ENCODE measurements at places on chromosomes 12 and 14.

GRCh38 chr12:65609359-65609771, 214.9 kb upstream of the HMGA2 start:
- no peak for DNase-seq

DNA sequence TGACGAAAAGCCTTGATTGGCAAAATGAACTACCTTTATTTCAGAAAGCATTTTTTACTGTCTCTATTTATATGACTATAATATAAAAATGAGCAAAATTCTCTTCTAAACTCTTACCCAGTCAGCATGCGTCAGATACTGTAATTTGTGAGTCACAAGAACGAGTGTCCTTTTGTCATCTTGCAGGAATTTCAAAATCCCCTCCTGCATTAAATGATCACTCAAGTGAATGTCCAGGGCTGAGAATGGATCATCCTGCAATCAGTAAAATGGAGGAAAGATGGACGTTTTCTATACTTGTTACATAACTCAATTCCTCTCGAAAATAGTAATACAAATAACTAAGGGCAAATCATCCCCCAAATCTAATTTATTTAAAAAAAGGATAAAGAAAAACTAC, 77.7 kb upstream of the KCNJ8 start:
- no peak for DNase-seq

DNA sequence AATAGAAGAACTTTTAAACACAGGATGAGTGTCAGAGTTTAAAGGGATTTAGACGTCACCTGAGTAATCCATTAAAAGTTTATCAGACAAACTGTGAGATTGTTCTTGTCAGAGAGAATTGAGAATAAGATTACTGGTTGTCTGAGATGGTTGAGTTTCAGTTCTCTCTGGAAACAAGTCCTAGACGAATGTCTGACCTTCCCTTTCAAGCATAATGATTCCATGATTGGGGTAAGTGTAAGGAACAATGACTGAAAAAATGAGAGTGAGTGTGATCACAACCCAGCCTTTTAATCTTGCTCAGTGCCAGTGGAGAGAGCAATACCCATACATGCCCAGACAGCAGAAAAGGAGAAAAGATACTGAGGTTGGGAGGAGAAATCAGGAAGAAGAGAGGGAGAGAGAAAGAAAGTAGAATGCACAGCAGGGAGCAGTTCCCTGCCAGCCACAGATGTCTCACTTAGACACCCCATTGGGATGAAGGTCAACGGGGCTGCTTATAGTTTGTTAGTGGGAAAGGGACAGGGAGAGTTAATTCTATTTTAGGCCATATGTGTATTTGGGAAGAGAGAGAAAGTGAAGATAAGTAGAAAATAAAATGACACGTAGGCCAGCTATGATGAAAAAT, 4.3 kb downstream of the GRIP1 start:
- DNase-seq, result no peak

DNA sequence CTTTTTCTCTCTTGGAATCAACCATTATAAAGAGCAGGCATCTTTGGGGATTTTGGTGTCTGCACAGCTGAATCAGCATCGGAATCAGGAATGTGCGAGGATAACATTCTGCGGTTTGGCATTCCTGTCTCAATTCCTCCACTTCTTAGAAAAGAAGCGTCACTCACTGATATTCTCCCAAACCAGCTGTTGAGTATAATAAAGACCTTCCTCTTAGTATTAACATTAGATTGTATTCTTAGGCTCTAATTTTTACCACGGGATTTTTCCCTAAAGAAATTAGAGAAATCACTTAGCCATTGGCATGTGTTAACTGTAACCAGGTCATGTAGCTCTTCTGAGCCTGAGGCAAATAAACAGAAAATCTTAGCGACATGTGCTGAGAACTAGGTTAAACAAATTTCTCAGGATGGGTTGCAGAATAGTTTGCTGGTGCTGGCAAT, 128.7 kb downstream of the TMX1 start:
- DNase-seq, result no peak

DNA sequence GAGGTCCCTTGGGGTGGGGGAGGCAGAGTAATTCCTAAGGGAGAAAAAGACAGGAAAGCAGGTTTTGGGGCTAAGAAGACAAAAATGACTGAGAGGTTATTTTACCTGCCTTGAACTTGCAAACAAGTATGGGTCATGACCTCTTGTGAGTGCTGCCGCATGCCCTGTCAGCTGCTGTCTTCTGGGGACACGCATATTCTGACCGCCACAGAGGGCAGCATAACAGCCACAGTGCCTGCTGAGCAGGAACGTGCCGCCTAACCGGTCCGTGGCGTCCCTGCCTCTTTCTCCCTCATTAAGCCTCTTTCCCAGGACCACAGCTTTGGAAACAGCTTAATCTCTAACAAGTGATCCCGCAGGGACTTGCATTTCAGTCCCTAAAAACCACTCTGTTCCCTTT, 51.3 kb upstream of the KCNA1 start:
- no peak for DNase-seq

DNA sequence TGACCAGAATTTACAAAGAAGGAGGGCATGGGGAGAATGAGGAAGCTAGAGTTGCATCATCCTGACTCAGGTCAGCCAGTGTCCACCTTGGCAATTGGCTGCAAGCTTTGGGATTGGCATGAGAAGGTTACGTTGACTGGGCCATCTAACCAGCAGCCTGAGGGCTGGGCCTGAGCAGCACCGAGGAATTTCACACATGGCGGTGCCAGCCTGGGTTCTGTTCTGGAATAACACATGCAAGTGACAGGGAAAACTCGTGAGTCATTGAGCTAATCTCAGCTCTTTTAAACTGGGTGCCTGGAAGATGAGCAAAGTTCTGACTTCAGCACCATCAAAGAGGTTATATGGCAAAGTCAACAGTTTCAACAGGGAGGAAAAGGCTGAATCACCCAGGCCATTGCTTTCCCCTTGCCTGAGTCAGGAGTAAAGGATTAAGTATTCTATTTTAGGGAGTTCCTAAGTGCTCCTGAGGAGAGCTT, 543.2 kb upstream of the TBX3 start:
- DNase-seq, result no peak

- DNase-seq, result no peak
Measured at GRCh38 chr12:105927564-105927963, 211.2 kb downstream of the NUAK1 start.

DNA sequence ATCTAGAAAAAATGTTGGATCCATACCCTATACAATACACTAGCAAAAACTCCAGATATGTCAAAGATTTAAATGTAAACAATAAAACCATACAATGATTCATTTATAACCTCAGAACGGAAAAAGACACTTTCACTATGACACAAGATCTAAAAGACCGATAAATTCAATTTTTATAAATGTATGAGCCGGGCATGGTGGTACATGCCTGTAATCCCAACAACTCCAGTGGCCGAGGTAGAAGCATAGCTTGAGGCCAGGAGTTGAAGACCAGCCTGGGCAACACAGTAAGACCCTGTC, 2.5 kb upstream of the SOS2 start:
- DNase-seq, result peak; percentile 26

DNA sequence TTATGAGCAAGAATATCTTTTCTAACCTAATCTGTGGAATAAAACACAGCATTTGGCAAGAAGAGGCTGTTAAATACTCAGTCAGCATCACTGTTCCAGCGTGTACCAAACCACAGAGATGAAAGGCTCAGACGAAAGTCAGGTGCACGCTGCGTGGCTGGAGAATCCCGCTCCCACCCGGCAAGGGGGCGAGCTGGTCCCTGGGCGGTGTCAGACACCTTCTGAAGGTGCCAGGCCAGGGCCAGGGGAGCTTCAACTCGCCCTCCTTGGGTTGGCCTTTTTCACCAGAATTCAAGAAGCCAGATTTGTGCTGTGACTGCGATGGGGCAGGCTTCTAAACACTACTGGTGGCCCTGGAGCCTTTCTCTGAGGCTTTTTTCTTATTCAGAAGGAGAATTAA, 73.1 kb downstream of the WDR20 start:
- DNase-seq, result no peak

GRCh38 chr14:30214461-30215090, 286.9 kb upstream of the PRKD1 start:
- no peak for DNase-seq

Data from CD4-positive, alpha-beta T cell treated with Interleukin-2 at 100 ng/mL for 4 hours (primary cell).